ENCODE measurements at places on chromosomes 1 and 21.

DNA sequence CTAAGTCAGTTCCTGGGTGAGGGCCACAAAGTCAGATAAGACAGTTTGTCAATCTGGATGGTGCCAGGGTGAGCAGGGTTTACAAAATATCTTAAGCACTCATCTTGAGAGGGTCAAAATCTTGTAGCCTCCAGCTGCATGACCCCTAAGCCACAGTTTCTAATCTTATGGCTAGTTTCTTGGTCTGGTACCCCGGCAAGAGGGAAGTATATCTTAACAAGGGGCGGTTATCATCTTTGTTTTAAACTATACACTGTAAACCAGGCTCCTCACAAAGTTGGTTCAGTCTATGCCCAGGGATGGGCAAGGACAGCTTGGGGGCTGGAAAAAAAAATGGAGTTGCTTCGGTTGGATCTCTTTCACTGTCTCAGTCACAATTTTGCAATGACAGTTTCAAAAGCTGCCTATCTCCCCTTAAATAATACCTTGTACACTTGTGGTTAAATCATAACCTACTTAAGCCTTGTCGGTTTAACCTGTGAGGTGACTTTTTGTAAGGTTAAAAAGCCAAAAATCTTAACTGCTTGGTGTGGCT is 7.8 kb upstream of the CD46 start:
- no peaks in the 10 kb centered on the region for H3K27me3 ChIP-seq
- DNase-seq: no peak
- H3K4me3 ChIP-seq: no peak overlapping the region
- H3K36me3 ChIP-seq: no peaks in the 10 kb centered on the region

DNA sequence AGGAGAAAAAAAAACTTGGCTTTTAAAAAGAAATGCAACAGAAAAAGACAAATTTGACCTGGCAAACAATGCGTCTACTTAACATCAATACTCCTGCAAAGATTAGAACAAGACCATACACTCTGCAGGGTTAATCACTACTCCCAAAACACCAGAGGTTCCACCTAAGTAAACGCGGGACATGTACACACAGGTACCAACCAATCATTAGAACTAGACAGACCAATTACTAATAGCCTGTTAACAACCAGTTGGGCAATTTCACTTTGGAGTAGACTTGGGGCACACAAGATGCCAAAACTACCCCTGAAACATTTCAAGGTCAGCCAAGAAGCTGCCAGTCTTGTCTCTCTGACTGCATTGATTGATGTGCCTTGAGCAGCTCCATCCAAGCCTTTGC is 125.8 kb downstream of the RRAGC start:
- H3K4me3 ChIP-seq: no peak overlapping the region
- H3K4me1 ChIP-seq: no peaks in the 10 kb centered on the region
- no peak overlapping the region for H3K27ac ChIP-seq
- no peak for DNase-seq

DNA sequence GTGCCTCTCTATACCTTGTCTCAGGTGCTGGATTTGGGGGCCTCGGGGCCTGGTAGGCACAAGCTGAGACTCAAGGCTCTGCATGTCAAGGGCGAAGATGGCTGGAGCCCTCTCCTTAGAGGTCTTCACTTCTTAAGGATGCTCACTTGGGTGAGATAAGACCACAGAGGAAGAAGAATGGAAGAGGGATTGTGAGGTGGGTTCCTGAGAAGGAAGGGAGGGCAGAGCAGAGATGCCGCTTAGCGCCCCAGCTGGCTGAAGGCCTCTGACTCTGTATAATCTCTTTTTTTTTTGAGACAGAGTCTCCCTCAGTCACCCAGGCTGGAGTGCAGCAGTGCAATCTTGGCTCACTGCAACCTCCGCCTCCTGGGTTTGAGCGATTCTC is 32.2 kb downstream of the SOX13 start:
- no peaks in the 10 kb centered on the region for H3K36me3 ChIP-seq
- H3K27me3 ChIP-seq: no peaks in the 10 kb centered on the region
- DNase-seq: no peak
- peaks cover 9% of the 10 kb centered on the region for H3K4me1 ChIP-seq
- H3K27ac ChIP-seq: no peak overlapping the region

- no peak overlapping the region for H3K4me3 ChIP-seq
- H3K4me1 ChIP-seq: no peaks in the 10 kb centered on the region
- no peak overlapping the region for H3K27ac ChIP-seq
- H3K27me3 ChIP-seq: no peaks in the 10 kb centered on the region
These were observed 259.6 kb upstream of the PLD5 start for GRCh38 chr1:242784084-242784483.

DNA sequence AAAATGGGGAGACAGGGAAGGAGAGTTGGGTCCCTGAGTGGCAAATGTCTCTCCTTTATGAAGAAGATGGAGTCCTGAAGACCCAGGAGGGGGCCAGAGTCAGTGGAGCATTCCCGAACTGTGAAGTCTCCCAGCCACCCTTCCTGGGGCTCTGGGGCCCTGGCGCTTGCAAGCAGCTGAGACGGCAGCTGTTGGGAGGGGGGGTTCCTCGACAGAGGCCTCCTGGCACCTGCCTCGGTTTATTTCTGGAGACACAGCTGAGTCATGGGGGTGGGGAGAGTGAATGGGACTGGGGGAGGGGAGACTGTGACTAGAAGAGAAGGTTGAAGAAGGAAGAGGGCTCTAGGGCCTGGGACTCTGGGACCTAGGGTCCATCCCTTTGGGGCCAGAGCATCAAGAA is 14.0 kb downstream of the NES start:
- no peak overlapping the region for H3K4me3 ChIP-seq
- peaks cover 15% of the 10 kb centered on the region for H3K4me1 ChIP-seq
- no peaks in the 10 kb centered on the region for H3K27me3 ChIP-seq

- no peak for DNase-seq
- no peaks in the 10 kb centered on the region for H3K4me1 ChIP-seq
- peaks cover 39% of the 10 kb centered on the region for H3K36me3 ChIP-seq
- no peak overlapping the region for H3K27ac ChIP-seq
- no peak overlapping the region for H3K4me3 ChIP-seq
- no peaks in the 10 kb centered on the region for H3K27me3 ChIP-seq
These were observed 21.2 kb downstream of the GBP2 start for GRCh38 chr1:89104687-89105086.

GRCh38 chr1:26907071-26907917 is 6.5 kb downstream of the NR0B2 start:
- peak overlapping the region; percentile 52 for H3K27ac ChIP-seq
- H3K4me3 ChIP-seq: no peak overlapping the region
- no peak for DNase-seq
- no peaks in the 10 kb centered on the region for H3K27me3 ChIP-seq
- H3K4me1 ChIP-seq: peaks cover 3% of the 10 kb centered on the region

DNA sequence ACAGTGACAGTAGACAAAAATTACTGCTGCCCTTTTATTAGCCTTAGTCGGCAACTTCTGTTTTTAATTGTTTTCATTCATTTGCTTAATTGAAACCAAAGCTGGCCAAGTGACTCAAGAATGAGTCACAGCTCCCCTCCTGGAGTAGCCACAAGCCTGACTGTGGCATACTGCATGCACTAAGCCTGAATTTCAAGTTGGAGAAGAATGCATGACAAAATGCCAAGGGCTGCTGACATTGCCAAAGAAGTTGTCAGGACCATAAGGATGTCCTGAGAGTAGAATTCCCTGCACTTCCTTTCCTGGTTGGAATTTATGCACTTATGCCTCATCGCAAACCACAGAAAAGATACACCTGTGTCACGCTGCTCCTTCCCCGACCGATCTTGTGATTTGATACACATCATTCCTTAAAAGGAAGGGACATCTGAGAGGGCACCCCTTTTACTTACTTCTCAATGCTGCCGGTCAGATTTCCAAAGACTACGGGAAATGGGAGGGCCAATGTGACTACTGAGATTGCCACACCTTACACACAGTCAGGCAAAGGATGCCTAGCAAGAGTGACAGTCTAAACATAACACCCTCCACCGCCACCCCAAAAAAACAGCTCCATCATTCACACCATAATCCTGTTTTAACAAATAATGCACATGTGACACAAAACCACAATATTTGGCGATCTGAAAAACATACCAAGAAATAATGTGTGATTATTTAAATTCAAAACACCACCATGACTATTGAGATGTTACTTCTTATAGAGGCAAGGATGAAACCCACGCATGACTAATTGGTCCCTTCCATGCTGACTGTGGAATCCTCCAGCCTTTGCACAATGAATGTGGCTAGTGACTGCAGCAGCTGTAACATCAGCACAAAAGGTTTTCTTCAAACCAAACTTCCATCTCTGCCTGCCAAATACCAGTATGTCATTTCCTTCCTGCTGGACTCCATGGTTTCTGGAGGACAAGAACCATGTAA is 28.2 kb downstream of the VAV3 start:
- no peak for DNase-seq
- no peaks in the 10 kb centered on the region for H3K27me3 ChIP-seq
- H3K27ac ChIP-seq: peak overlapping the region; percentile 32
- no peaks in the 10 kb centered on the region for H3K36me3 ChIP-seq
- H3K4me1 ChIP-seq: no peaks in the 10 kb centered on the region
- no peak overlapping the region for H3K4me3 ChIP-seq

- H3K4me3 ChIP-seq: no peak overlapping the region
- DNase-seq: no peak
- H3K27ac ChIP-seq: no peak overlapping the region
These were observed 143.9 kb downstream of the NTPCR start for GRCh38 chr1:233094269-233094668.

DNA sequence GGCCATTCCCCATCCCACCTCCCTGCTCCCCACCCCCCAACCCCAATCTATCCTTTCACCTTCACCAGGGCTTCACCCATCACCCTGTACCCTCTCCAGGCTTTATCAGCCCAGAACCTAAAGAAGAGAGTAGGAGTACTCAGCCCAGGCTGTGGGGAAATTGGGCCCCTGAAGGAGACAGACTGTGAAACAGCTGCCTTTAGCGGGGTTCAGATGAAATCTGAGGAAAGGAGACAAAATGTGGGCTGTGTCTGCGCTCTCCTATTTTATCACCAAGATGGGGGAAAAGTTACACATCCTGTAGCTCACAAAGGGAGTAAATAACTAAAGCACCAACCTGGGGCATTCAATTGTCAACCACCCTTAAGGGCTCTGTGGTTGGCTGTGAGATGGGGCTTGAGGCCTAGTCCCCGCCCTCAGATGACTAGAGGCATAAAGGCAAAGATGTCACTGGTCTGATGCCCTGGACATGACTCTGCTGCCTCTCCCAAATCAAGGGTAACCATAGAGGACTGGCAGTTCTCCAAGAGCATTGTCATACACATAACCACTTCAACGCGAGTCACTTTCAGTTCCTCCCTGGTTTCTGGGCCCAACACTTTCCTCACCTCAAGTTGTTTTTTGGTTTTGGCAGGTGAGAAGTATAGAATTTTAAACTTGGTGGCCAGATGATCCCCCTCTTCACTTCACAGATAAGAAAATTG is 30.0 kb downstream of the SLC27A3 start:
- H3K36me3 ChIP-seq: peaks cover 12% of the 10 kb centered on the region
- H3K4me1 ChIP-seq: peaks cover 8% of the 10 kb centered on the region
- no peak overlapping the region for H3K4me3 ChIP-seq
- H3K27me3 ChIP-seq: no peaks in the 10 kb centered on the region
- DNase-seq: no peak
- H3K27ac ChIP-seq: no peak overlapping the region

GRCh38 chr1:183417772-183418491 is at the start of gene NMNAT2:
TSS of gene NMNAT2 (minus strand) at chr1:183418380. CDS start at chr1:183418267, 113 bp downstream.
- DNase-seq: no peak
- H3K36me3 ChIP-seq: no peaks in the 10 kb centered on the region
- H3K27me3 ChIP-seq: peaks cover 3% of the 10 kb centered on the region

- no peaks in the 10 kb centered on the region for H3K36me3 ChIP-seq
- no peak overlapping the region for H3K4me3 ChIP-seq
- H3K27me3 ChIP-seq: no peaks in the 10 kb centered on the region
- H3K4me1 ChIP-seq: peaks cover 2% of the 10 kb centered on the region
- no peak for DNase-seq
These were observed 3.3 kb upstream of the CAPN9 start for GRCh38 chr1:230743899-230744298.

DNA sequence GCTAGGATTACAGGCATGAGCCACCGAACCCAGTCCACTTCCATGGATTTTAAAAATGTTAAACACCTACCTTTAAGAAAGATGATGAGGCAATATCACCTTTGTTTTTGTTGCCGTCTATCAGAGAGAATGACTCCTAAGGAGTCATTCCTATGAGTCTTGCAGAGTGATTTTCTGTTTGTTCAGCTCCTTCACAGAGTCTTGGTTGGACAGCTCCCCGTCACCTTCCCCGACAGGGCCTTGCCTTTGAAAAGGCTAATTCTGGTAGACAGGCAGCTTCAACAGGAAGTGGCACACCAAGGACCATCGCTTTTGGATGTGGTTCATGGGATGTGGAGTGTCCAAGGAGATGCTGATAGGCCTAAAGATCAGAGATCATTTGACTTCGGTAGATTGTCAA is 17.5 kb downstream of the ZBTB18 start:
- H3K27ac ChIP-seq: no peak overlapping the region
- H3K27me3 ChIP-seq: no peaks in the 10 kb centered on the region
- H3K4me3 ChIP-seq: no peak overlapping the region
- no peak for DNase-seq
- H3K36me3 ChIP-seq: no peaks in the 10 kb centered on the region
- peaks cover 28% of the 10 kb centered on the region for H3K4me1 ChIP-seq

- H3K27me3 ChIP-seq: no peaks in the 10 kb centered on the region
- no peak for DNase-seq
- H3K27ac ChIP-seq: no peak overlapping the region
- H3K4me1 ChIP-seq: no peaks in the 10 kb centered on the region
- H3K4me3 ChIP-seq: no peak overlapping the region
These were observed 320.3 kb upstream of the PLXNA2 start for GRCh38 chr1:208564466-208564865.

All from liver (tissue), 10 donors.